CD4-positive, alpha-beta T cell treated with Interleukin-1 beta for 1 hour (primary cell): ENCODE measurements at places on chromosomes 12 and 14.
A peak's percentile ranks its signal among the peaks of the same experiment; 100 is the strongest.

DNA sequence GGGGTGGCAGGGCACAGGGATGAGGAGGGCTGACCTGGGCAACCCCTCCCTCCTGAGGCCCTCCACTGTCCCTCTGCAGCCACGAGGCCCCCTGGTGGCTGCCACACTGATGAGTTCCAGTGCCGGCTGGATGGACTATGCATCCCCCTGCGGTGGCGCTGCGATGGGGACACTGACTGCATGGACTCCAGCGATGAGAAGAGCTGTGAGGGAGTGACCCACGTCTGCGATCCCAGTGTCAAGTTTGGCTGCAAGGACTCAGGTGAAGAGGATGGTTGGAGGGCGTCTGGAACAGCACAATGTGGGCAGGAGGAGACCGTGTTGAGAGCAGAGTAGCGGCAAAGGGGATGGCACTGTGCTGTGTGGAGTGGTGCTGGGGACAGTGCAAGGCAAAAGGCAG, 25.7 kb upstream of the LRP1-AS start:
- no peak for DNase-seq

- no peak for DNase-seq
These were observed 28.6 kb downstream of the TRHDE start for GRCh38 chr12:72300728-72301127.

GRCh38 chr12:107602446-107602845, 83.2 kb upstream of the PWP1 start:
- DNase-seq: no peak

DNA sequence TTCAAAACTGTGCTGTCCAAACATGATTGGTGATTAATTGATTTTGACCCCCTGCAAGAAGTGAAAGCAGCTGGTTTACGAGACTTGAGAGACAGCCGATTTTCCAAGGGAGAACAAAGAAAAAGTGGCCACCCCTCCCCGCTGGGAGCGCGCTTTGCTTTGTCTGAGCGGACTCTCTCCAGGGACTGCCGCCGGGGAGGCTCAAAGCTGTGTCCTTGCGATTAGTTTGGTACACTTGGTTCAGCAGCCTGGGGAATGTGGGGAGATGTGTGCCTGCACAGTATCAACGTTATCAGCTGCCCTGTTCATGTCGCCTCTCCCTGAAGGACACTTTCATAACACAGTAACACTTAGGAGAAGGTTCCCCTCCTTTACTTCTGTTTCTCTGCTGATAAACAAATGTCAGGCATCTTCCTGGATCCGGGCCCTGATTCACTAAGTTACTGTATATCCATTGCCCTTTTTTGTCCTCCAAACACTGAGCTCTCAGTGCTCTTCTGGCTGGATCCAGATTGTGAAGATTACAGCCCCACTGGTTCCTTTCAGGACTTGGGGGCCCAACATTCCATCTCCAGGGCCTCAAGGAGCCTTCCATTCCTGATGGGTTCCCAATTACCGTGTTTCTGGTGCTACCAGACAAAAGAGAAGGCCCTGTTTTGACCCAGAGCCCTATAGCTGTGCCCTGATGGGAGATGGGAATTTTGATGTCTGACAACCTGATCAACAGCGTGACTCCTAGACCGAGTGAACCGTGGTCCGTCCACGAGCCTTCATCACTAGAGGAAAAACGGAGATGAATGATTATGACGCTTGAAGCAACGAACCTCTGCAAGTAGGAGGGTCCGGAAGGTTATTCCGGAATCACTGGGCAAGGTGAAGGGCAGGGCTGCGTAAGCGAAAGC, 31.7 kb upstream of the TUBA1C start:
- DNase-seq: no peak

DNA sequence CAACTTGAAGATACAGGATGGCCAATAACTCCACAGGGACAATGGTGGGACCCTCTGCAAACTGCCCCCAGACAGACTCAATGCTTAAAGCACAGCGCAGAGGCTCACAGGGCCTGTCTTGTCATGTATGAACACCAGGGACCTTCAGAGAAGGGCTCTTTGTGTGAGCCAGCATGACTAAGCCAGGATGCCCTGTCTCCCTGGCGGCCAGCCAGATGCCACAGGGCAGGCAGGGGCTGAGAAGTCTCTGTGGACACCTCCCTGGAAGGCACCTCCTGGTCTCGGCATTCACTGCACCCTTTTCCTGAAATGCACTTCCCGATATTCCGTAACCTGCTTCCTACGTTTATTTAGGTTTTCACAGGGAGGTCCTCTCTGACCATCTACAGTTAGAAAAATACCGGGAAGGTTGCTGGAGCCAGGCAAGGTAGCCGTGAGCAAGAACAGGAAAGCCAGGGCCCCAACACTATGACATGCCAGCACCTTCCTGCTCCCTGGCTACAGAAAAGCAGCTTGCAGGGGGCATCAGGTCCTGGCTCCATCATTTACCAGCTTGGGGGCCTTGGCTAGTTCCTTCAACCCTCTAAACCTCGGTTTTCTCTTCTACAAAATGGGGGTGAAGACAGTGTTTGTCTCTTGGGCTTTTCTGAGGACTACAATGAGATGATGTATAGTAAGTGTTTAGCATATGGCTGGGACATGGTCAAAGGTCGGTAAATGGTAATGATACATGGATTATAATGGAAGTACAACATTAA, 65.0 kb downstream of the PITPNM2 start:
- peak; percentile 22 for DNase-seq

DNA sequence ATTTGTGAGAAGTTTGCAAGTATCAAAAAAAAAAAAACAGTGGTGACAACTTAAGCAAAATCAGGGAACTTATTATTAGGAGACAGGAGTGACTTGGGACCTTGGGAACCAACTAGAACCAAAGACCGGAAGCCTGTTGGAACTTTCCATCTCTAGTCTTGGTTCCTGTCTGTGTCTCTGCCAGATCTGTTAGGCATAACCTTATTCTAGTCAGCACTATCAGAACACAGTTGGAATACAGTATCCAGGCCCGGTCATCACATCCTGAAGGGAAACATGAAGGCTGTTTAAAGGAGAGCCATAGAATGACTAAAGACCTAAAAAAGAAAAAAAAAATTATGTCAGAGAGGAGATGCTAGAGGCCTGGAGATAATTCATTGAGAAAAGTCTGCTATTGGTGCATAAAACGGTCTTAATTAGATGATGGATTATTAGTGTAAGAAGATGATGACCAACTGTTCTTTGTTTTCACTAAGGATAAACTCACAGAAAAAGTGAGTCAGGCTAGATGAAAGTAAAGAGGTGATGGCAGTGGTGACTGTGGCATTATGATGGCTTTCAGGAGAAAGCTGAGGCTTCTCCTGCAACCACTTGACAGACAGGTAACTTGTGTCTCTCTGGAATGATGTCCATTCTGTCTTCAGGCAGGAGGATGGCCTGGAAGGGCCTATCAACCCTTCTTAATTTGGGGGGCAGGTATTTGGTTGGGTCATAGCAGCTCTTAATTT, 28.2 kb downstream of the DACT1 start:
- no peak for DNase-seq

- DNase-seq: no peak
These were observed 39.6 kb upstream of the CORO1C start for GRCh38 chr12:108770963-108771362.

DNA sequence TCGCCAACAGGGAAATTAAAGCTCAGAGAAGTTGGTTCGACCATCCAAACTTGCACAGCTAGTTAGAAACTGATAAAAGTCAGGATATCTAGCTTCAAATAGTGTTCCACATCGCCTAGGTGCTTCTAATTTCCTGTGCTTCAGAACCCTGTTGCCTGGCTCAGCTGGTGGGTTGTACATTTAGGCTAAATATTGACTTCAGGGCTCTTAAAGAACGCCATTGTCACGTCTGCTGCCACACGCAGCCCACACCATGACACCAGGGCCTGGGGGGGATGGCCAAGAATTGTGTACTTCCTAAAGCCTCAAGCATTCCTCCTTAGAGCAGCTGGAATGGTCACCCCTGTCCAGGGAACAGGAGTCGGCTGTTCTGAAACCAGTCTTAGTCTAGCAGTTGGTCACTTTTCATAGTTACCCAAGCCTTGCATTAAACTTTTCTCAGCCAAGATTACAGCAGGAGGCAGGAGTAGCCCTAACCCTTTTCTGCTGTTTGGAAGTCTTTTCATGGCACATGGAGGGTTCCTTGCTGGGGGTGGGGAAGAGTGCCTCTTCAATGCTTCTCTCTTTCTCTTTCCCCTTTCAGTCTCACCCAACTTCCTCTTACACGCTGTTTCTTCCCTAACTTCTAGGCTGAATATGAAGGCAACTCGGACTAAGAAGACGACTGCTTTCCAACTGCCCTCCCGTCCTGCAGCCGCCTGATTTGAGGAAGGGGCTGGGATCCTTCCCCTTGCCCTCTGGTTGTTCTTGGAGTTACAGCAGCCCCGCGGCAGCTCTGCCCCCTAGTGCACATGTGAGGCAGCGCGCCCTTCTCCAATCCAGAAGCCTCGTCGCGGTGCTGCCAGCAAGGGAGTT, 17.1 kb downstream of the FOS start:
- peak; percentile 85 for DNase-seq

GRCh38 chr12:116308647-116309046, 31.2 kb upstream of the MED13L start:
- DNase-seq: no peak

DNA sequence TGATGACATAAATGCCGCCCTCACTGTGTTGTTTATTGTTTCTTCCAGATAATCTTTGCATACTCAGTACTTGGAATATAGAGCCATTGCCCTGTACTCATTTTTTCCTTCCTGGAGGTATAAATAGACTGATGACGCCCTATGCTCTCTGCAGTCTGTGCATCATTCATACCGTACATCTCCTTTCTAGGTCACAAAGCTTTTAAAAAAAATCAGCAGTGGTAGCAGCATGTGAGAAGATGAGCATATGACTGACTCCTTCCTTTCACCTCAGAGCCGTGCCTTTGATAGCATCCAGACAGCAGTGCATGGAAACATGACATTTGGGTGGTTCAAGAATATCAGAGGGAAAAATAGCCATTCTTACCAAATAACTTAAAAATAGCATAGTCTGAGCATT, 77.3 kb downstream of the PDE3A start:
- DNase-seq: no peak

DNA sequence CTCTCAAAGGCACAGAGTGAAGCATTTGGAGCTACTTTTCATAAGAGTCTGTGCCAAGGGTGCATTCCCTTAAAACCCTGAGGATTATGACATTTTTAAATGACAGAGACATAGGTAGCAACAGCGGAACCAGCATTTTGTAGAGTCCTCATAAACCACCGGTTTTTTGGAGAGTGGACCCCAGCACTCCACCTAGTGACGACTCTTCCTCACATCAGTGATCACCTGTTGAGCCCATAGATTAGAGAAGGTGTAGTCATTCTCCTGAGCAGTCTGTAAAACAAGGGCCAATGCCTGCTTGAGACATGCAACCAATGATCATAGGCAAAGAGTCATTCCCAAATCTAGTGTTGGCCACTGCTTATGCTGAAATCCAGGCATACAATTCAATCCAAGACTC, 399.1 kb downstream of the GXYLT1 start:
- no peak for DNase-seq

GRCh38 chr12:27109334-27110028, 27.1 kb upstream of the C12orf71 start:
- no peak for DNase-seq

GRCh38 chr12:128383357-128383937, 116.5 kb downstream of the TMEM132C start:
- DNase-seq: no peak

DNA sequence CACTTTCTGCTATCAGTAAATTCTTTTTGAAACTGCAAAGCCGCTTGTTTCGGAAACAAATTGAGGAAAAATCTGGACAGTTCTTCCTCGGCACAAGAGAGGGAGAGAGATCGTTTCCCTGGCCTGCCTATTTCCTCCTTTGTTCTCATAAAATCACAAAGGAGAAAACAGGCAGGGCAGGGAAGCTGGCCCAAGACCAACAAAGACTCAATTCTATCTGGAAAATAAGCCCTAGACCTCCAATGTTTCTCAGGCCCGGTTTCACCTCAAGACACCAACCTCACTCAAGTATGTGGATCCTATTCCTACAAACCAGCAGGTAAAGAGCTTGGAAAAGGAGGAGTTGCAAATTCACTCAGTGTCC, 19.5 kb downstream of the DICER1 start:
- no peak for DNase-seq

DNA sequence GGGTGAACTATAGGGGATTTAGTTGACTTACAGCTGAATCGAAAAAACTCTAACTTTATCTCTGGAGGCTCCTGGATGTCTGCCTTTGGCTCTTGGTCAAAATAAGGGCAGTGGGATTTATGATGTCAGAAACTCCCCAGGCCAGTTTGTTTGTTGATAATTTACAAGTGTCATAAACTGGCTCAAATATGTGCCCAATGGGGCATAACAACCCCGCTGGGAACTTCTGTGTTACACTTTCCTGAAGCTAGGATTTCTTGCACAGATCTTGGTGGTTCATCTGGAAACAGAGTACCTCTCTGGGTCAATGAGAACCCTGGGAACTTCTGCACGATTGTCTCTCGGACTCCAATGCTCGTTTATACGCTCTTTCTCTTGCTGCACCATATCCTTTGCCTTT, 58.7 kb upstream of the MUCL1 start:
- DNase-seq: no peak

GRCh38 chr12:80559766-80560165, 115.7 kb downstream of the PTPRQ start:
- no peak for DNase-seq

DNA sequence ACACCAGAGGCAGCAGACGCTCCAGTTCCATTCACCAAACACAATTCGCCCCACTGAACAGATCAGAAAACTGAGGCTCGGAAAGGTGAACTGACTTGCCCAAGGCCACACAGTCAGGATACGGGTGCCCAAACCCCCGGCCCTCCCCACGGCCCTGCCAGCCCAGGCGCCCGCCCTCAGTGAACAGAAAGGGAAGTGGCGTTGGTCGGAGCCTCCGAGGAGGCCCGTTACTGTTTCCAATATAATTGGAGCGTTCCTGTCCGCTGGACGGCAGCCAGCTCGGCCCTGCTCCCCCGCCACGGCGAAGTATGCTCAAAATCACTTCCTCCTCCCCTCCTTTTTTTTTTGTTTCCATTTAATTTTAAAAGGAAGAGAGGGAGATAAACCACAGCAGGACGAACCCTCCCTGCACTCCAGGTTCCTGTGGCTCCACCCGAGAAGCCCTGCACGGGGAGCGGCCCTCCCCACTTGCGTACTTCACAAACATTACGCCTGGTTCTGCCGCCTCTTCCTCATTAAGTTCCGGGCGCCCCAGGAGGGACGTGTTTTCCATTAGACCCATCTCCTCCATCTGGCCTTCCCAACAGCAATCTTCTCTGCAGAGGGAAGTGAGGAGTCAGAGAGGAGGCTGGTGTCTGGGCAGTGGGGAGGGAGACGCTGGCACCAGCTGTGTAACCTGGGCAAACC, 61.1 kb downstream of the NCOR2 start:
- peak; percentile 7 for DNase-seq

- DNase-seq: no peak
These were observed 29.4 kb upstream of the LRP1-AS start for GRCh38 chr12:57176846-57177245.

DNA sequence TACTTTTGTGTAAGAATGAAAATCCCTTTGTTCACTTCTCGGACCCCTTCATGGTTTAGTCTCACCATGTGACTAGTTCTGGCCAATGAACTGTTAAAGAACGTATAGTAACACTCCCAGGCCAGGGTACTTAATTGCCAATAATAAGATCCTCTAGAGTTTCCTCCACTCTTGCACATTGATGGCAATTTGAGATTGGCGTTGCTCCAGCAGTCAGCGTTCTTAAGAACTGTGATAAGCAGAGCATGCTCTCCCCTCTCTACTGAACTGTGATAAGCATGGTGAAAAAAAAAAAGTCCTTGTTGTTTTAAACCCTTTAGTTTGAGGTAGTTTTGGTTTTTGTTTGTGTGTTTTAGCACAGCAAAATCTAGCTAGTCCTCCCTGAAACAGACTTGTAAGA, 854.5 kb downstream of the SLC6A15 start:
- DNase-seq: no peak
